Left lobe of liver (tissue), 2 donors: ENCODE measurements at places on chromosomes 3 and 15.

DNA sequence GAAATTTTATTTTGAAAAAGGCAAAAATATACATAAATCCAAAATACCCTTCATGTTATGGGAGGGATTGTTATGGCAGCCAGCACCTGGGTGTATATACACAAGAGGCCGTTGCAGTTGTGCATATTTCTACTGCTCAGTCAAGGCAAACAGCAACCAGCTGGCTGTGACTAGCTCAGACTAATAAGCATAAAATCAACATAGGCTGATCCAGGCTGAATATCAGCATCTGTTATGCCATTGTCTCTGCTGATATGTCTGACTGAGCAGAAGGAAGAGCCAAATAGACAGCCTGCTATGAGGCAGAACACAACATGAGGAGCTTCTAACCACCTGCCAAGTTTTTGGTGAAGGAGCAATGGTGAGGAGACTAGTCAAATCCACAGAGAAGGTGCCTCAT is 457.5 kb upstream of the ALCAM start:
- DNase-seq: no peak

GRCh38 chr15:99151156-99151555 is 46.3 kb downstream of the SYNM start:
- DNase-seq: peak; percentile 38

GRCh38 chr15:46442184-46442583 is 807.4 kb downstream of the SQOR start:
- no peak for DNase-seq

GRCh38 chr3:184366619-184367289 is 5.2 kb downstream of the POLR2H start:
- no peak for DNase-seq

- DNase-seq: no peak
Observed at GRCh38 chr3:99167071-99167470, 265.6 kb upstream of the DCBLD2 start.

DNA sequence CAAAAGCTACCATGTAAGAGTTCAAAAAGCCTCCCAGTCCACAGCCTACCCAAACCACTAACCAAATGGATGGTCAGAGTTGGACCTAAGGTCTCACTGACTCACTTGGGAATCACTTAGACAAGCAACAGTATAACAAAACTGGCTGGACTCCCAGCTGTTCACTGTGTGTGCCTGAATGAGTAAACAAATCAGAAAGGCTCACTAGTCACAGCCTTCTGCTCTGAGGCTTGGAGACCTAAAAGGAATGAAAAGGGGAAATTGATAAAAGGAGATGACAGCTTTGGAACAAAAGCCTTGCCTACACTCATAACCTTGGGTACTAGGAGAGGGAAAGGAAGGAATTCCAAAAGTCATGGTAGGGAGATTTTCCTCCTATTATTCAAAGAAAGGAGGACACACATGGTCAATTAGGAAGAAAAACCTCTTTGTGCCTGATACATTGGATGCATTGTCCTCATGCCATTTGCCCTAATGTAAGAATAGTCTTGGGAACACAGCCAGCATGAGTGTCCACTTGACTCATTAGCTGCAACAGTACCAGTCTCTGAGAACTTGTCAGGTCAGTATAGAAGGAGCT is 92.3 kb downstream of the FRMD5 start:
- no peak for DNase-seq

- DNase-seq: no peak
Observed at GRCh38 chr3:167102071-167102470, 278.0 kb downstream of the ZBBX start.

GRCh38 chr3:188697127-188697526 is 474.6 kb upstream of the TPRG1 start:
- DNase-seq: no peak

DNA sequence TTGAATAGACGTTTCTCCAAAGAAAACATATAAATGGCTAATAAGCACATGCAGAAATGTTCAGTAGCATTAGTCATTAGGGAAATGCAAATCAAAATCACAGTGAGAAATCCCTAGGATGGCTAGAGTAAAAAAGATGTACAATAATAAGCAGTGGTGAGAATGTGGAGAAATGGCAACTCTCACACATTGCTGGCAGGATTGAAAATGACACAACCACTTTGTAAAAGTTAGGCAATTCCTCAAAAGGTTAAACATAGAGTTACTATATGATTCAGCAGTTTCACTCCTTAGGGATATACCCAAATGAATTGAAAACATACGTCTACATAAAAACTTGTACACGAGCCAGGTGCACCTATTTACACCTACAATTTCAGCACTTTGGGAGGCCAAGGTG is 108.7 kb downstream of the ITPR1 start:
- DNase-seq: no peak

DNA sequence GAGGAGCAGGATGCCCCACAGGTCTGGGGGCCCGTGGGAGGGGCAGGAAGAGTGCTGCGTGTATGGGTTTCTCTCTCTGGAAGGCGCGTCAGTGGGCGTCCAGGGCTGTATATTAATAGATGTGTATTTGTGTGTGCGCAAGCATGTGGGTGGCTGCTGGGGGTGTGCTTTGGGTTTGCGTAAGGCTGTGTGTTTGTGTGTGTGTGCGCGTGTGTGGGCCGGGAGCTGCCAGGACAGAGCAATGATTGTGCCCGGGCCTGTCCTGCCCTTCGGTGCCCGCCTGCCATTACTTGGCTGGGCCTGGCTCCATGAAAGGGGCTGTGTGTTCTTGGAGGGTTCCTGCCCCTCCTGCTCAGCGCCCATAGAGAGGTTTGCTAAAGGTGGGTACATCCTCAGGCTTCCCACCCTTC is 16.3 kb downstream of the CSPG4 start:
- DNase-seq: no peak

DNA sequence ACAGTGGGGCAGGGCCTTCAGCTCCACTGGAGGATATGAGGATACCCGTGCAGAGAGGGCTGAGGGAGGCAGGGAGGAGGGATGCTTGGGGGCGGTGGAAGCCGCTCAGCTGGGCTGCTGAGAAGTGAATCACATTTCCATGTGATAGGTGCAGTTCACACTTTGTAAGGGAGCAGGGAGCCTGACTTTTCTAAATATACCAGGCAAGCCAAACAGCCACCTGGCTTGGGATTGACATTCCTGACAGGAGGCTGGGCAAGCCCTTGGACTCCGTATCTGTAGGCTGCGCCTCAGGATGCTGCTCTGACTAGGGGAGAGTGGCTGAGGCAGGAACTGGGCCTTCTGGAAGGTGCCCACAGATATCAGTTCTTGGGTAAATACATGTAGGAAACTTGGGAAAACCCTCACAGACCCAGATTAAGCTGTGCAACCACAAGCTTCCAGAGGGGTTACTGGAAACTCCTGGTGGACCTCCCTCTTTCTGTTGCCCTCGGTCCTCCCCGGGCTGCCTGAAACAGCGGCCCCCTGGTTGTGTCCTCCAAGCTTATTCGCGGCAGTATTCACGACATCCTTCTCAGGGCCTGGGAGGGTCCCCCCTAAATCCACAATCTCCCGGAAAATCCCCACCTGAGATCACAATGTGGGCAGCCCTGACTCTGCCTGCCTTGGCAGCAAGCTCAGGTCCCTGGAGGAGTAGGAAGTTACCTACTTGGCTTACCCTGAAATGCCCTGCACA is 33.0 kb upstream of the ADCY5 start:
- no peak for DNase-seq

DNA sequence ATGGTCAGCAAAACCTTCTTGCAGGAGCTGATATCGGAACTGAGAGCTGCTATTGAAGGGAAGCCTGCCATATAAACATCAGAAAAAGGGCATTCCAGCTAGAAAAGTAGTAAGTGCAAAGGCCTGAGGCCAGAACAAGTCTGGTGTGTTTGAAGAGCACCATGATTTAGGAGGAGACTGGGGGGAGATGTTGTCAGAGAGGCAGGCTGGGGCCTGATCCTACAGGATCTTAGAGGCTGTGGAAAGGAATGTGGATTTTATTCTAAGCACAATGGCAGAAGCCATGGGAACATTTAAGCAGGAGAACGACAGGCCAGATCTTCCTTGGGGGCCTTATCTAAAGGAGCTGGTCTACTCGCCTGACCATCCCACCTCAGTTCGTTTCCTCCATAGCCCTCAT is 5.1 kb upstream of the MUC13 start:
- DNase-seq: no peak

- no peak for DNase-seq
Observed at GRCh38 chr3:142628801-142629200, 32.6 kb downstream of the PLS1 start.

DNA sequence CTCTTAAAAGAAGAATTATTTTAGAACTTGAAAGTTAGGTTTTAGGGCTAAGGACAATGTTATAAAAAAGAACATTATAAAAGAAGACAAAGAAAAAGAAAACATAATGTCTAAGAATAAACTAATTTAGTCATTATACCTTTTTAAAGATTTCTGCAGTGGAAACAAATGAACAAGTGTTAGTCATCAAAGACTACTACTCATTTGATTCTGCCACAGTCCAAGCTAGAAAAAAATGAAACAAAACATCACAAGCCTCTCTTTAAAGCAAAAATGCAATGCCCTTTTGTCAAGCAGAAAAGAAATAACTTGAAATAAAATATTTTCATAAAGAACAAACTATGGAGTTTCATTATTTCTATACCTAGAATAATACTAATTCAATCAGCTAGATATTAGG is 102.0 kb downstream of the TBC1D5 start:
- DNase-seq: no peak

GRCh38 chr3:169382309-169382708 is 281.2 kb downstream of the MECOM start:
- DNase-seq: no peak

DNA sequence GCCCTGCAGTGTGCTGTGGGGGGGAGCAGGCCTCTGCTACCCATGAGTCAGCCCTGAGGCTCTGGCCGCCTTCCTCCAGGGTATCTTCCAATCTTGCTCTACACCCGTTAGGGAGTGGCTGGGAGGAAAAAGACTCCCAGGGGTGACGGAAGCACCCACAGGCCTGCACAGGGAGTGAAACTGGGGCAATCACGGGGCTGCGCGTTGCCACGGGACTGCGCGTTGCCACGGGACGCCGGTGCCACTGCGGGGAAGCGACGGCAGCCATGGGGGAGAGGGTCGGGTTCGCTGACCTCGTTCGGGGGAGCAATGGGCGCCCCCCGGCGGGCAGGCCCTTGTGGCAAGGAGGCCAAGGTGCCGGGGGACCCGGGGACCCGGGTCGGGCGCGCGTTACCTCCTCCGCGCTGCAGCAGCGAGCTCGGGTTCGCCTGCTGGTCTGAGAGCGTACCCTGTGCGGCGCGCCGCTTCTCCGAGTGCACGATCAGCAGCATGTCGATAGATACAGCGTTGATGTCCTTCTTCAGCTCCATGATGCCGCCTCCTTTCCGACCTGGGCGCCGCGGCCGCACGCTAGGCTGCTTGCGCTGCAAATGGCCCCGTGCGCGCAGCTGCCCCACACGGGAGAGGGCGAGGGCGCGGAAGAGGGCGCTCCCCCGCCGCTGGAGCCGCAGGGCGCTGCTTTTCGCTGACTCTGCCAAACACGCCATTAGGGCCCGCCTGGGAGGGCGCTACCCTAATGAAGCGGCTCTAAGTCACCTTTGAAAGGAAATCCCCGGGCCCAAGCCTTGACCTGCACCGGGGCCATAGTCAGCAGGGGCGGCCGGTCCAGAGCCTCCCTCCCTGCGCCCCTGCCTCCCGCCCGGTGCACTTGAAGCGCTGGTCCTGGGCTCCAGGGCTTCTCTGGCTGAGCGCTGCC is at the start of gene KY:
Gene KY (minus strand): TSS at position 592 of the 916 bp plus-strand sequence. CDS start 62 bp downstream, at position 530.
- DNase-seq: peak; percentile 42

DNA sequence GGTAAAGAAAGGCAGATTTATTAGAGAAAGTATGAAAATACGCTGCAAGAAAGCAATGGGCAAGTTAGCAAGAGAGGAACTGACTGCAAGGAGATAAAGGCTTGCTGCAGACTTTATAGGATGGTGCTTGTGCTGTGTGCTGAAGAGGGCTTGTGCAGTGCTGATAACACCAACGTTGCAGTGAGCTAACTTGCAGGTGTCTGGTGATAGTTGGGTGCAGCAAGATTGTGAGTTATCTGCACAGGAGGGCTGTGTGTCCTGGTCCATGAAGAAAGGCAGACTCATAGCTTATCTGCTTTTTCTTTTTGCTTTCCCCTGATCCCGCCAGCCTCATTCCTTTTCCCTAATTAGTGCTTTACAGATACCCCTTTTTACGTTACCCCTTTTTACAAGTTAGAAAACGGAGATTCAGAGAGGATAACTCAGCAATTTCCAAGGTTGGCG is 58.0 kb upstream of the ZNF148 start:
- no peak for DNase-seq

DNA sequence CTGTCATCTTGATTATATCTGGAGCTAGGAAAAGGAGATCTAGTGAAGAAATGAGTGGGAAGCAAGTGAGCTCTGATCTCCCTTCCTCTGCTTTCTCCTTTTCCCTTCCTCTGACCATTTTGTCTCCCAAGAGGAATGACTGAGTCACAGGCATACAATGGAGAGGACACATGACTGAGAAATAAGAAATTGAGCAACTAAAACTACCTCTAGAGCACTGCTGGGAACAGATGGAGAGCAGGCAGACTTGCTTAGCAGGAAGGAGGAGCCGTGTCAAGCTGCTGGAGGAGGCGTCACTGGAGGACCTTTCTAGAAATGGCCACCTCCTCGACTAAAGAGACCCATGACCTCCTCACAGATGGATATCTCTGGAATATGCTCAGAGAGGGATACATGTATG is 66.9 kb upstream of the MYO5C start:
- no peak for DNase-seq

GRCh38 chr15:45606841-45607240 is 19.7 kb downstream of the BLOC1S6 start:
- DNase-seq: no peak

- no peak for DNase-seq
Observed at GRCh38 chr3:107634099-107634489, 111.3 kb downstream of the BBX start.

GRCh38 chr15:83850015-83850414 is 196.1 kb downstream of the ADAMTSL3 start:
- DNase-seq: no peak

DNA sequence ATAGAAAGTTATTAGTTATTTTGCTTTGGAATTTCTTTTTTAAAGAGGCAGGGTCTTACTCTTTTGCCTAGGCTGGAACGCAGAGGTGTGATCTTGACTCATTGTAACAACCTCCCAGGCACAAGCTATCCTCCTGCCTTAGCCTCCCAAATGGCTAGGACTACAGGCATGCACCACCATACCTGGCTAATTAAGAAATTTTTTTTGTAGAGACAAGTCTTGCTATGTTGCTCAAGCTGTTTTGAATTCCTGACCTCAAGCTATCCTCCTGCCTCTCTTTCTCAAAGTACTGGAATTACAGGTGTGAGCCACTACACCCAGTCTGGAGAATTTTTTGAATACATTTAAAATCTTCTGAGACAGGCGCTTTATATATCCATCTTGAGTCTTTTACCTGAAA is 49.5 kb downstream of the IQGAP1 start:
- no peak for DNase-seq

- DNase-seq: no peak
Observed at GRCh38 chr3:161838021-161838420, 341.4 kb downstream of the OTOL1 start.

DNA sequence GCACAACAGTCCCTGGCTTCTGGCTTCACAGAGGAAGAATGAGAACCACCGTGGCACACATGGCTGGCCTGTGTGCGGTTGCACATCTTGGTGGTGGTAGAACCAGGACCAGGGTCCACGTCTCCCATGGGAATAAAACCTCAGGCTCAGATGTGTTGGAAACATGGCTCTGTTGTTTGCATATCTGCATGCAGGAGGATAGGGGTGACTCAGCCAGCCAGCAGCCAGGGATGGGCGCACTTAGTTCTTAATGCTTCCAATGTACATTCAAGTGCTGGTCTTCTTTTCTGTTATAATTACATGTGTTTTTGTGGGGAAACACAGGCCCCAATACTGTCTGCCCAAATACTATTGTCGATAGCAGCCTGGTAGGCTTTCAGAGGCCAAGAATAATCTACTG is 35.8 kb upstream of the BCL2L10 start:
- DNase-seq: no peak
